ENCODE measurements at places on chromosomes 1 and 21.

DNA sequence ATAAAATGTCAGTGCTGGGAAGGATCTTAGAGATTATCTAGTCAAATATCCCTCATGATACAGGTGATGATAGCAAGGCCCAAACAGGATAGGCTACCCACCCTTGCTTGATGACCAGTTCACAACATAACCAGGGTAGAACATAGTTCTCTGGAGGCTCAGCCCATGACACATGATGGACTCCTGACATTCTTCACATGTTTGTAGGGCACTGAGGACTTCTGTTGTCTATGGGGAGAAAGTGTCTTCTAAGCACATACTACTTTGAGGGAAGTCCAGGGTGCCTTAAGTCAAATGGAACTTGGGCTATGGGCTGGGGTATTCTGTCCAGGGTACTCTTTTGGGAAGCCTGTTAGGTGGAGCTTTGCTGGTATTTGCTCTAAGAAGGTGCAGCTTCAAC lies 148.9 kb downstream of the GLUL start:
- no peak for DNase-seq

GRCh38 chr1:3772027-3772714 lies 378 bp upstream of the SMIM1 start:
- no peak for DNase-seq

DNA sequence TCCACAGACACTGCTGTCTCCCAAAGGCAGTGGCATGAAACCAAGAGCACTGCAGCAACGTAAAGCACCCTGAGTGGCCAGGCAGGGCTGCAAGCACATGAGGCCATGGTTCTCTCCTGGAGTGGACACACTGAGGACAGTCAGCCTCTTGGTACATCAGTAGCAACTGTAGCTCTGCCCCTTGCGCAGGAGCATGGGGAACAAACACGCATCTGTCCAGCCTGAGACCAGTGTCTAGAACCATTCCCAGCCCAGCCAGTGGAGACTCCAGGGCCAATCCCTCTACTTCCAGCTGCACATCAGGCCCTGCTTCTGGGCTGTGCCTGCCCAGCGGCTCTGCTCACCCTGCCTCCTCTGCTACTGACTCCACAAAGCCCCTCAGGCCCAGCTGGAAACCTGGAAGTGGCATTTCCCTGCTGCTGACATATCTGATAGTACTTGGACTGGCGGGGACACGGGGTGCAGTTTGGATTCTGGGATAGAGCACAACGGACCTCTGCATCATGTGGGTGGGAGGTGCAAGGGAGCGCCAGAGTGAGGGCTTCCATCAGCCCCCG lies 49.0 kb downstream of the TOR1AIP2 start:
- no peak for DNase-seq

- DNase-seq, result no peak
Observed at GRCh38 chr1:223323491-223324484, 40.2 kb downstream of the SUSD4 start.
